Activated gamma-delta T cell treated with anti-CD3 and anti-CD28 coated beads, Interleukin-2, amount 50 U/mL, for 16 hours (primary cell): ENCODE measurements at places on chromosomes 2 and 18.

DNA sequence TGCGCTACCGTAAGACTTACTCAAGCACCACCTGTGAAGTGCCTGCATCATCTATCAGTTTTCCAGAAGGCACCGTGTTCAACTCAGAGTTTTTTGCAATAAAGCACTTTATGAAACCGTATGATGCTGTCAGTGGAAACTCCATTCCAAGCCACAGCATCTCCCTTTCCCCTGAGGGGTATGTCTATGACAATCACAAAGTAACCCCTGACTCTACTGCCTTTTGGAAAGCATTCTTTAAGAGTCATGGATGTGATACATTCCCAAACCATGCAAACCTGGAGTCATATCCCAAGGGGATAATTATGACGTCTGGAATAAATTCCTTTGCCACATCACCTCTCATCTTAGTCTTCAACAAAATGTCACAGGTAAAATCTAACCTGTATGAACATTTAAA, 39.2 kb downstream of the UNC50 start:
- DNase-seq, result no peak

- no peak for DNase-seq
Observed at GRCh38 chr2:226136739-226137138, 662.9 kb downstream of the IRS1 start.

DNA sequence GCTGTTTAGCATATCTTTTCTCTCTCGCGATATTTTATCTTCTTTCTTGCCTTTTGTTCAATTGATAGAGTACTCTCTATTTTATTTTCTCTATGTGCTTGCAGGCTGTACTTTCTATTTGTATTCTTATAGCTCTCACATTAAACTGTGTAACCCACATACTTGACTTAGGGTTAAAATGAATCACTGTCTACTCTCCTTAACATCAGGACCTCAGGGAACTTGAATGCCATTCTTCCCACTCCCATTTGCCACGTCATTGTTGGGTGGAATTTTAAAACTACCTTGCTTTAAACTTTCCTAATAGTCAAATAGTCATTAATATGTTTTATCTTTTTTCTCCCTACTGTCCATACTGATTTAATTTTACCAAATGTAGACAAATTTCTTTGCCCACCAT, 269.7 kb downstream of the ALPK2 start:
- no peak for DNase-seq

DNA sequence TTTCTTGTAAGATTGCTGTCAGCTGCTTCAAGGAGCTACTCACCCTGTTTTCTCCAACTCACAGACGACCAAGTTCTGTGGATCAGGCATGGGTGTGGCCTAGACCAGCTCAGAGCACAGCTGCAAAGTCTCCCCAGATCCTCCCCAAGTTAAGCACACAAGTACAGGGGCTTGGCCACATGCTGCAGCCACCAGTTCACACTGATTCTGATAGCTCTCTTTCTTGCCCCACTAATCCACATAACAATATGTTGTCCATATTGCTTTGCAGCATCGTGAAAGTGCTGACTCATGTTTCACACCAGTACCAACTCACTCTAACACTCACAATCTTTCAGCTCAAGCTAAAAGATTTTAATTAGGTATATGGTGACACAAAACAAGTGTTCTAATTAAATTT, 437.0 kb downstream of the PARD3B start:
- no peak for DNase-seq

DNA sequence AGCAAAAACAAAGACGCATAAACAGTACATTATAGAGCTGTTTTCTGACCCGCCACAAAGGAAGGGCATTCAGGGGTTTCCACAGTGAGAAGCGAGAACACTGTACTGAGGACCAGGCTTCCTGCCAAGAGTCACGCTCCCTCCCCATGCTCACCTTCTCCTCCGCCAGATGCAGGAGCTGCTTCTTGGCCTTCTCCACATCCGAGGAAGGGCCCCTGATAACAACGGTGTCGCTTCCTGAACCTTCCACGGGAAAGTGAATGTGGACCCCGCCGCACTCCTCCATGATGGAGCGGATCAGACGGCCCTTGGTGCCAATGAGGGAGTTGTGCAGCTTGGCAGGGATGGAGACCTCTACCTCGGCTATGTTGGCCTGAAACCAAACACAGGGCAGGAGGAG, 53.8 kb downstream of the ANO7 start:
- no peak for DNase-seq

DNA sequence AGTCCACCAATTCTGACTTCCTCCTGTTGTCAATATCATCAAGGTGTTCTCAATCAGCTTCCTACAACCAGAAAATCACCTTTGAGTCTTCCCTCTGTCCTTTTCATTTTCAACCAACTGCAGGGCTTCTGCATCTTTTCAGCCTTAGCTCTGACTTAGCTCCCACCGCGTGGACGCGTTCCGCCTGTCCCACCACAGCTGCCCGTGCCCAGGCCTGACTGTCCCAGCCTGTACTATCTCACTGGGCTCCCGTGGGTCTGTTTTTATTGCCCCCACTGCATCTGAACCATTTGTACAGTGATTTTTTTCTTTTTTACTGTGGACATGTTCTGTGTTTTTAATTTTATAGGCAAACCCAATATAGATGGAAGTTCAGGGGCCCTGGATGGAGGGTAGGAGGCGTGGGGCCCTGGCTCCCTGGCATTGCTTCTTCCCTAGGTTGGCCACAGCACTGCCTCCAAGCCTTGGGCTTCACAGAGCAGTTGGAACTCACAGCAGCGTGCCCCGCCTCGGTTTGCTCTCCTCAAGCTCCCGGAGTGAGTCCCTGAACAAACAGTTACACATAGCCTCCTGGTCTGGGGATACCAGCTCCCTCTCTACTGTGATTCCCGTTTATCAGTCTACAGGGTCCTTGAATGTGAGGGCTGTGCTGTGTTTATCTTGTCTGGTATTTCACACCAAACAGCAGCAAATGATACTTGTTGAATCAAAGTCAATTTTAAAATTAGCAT, 280.6 kb upstream of the PXDN start:
- no peak for DNase-seq

- no peak for DNase-seq
Observed at GRCh38 chr2:66436581-66437001, 1.7 kb downstream of the MEIS1 start.

- DNase-seq, result no peak
Observed at GRCh38 chr2:27135478-27135955, 1.1 kb upstream of the PREB start.

- DNase-seq, result no peak
Observed at GRCh38 chr2:50116096-50117010, 915.6 kb downstream of the NRXN1 start.

DNA sequence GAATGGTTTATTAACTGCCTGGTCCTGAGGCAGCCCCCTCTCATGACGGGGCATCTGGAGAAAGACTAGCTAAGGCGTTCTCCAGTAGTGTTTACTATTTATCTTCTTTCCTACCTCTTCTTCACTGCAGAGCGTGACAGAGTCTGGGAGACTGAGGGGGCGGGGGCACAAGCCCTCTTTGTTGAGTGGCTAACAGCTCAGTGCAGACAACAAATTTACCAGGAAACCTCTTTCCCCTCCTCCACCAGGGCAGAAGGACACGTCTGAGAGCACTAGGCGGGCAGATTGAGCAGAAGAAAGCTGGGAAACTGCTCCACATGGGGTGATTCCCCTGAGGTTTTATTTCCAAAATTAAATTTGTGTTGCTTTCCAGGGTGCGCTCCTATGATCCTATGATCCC, 322.1 kb downstream of the CNTNAP5 start:
- DNase-seq, result no peak

DNA sequence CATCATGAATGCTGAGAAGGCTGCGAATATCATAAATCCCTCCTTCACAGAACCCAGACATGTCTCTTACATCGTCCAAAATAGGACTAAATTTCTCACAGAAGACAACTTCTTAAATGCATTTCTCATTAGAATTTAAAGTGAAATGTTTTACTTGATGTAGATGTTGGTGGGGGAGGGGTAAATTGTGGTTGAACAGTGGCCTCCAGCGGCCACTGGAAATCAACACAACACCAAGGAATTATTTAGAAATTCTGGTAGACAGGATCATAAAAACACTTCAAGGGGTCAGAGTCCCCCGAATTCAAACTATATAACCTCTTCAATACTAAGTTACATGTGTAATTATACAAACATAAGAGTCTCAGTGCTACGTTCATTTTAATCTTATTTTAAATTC, 135.9 kb downstream of the ABCA12 start:
- DNase-seq, result no peak

- no peak for DNase-seq
Observed at GRCh38 chr18:33870059-33870458, 292.0 kb downstream of the ASXL3 start.

DNA sequence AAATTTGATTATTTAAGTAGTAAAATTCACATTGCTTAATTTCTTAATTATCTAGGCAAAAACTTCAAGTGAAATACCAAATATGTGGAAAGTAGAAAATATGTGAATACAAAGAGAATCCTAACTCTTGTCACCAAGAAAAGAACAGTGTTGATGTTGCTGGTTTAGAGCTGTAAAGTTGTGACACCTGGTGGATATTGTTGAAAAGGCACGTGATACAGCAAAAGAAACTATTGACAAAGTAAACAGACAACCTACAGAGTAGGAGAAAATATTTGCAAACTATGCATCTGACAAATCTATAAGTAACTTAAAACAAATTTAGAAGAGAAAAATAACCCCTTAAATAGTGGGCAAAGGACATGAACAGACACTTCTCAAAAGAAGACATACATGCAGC, 25.6 kb upstream of the ZC3H15 start:
- no peak for DNase-seq

DNA sequence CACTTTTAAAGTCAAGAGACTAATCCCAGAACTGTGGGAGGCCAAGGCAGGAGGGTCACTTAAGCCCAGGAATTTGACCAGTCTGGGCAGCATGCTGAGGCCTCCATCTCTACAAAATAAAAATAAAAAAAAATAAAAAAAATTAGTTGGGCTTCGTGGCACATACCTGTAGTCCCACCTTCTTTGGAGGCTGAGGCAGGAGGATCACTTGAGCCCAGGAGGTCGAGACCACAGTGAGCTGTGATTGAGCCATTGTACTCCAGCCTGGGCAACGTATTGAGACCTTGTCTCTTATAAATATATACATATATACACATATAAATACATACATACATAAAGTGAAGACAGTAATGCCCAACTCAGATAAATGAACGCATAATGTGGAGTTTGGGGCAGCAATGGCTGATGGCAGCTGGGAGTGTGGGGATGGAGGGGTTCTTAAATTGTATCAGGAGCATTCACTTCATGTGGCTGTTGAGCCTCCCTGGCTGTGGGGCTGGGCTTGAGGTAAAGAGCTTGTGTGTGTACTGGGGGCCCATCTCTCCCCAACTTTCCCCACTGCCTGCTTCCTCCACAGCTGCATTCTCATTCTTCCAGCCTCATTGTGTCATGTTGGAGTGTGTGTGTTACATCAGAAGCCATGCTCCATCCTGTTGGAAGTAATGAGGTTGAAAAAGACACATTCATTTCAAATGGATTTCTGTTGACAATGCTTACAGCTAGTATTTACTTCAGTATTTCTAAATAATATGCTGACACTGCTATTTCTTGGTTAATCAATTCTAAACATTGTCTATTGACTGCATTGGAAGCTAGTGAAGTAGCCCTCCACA, 96.5 kb upstream of the HS6ST1 start:
- DNase-seq, result no peak

GRCh38 chr18:272650-273049, 4.8 kb upstream of the THOC1 start:
- DNase-seq, result no peak

DNA sequence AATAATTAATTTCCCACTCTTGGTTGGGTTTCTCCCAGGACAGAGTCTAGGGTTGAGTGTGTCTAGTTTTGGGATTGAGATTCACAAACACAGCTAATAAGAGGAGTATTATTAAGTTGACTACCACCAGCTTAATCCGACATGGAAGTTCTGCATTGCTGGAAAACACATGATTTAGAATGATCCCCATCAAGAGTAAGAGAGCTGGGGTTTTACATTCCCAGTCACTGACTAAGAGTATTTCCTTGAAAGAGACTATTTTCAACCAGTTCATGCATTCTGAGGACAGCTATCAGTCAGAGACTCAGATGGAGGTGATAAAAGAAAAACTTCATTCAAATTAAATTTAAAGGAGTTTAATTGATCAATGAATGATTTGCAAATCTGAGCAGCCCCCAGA, 334.6 kb upstream of the LRATD1 start:
- no peak for DNase-seq

GRCh38 chr2:8215159-8215863, 466.5 kb upstream of the ID2 start:
- no peak for DNase-seq

- no peak for DNase-seq
Observed at GRCh38 chr2:202941771-202942170, 29.7 kb downstream of the CARF start.

DNA sequence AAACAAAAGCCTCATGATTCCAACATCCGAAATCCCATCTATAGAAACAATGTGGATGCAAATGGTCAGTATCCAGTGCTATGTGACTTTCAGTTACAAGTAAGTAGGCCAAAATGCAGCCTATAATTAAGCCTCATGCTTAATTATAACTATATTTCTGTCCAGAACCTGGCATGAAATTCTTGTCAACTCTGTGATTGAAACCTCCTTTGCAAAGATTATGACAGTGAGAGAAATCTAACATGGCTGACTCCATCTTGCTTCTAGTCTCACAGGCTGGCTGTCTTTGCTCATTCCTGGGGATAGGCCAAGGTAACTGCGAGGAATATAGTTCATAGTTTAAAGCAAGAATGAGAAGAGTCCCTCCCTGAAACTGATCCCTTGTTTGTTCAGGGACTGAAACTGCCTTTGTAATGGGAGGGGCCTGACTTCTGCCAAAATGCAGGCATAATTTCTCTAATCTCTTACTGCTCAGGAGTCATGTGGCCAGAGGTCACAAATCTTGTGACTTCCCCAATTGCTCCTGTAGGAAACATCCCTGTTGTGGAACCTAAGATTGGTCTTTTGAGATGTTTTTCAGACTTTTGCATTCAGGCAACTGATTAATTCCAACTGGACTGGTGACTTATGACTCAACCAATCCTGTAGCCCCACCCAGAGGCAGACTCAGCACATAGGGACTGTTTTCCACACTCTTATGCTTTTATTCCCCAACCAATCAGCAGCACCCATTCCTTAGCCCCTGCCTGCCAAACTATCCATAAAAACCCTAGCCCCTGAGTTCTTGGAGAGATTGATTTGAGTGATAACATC, 84.5 kb upstream of the TLK1 start:
- DNase-seq, result no peak

DNA sequence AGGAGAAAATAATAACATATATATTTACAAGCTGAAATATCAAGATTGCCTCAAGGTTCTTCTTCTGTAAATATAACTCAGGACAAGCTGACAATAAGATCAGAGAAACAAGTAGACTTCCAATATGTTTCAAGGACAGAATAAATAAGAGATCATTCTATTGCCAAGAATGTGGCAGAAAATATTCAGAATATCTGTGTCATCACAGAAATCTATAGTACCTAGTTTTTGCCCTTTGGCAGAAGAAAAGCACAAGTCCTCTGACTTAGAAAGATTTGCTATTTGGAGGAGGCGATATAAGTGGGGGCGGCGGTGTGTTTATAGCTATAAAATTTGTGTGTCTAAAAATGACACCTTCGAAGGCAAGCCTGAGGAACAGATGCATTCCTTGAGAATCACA, 34.3 kb downstream of the ARHGAP15 start:
- no peak for DNase-seq

- DNase-seq, result no peak
Observed at GRCh38 chr2:85999061-85999831, 106.4 kb downstream of the POLR1A start.
